ENCODE measurements at places on chromosomes 5 and 9.

DNA sequence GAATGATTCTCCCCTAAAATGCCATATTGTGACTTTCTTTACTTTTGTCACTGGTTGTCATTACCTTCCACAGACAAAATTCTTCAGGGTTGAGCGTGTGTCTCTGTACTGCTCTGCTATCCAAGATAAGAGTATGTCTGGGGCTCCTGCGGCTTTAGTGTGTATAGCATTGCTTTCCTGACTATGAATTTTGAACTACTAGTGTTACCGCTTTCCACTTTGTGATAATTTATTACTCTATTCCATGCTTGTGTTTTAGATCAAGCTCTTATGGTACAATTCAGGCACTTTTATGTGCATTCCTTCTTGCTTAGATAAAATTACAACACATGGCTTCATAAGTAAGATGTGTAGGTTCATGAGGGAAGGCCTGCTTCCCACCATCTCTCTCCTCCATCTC lies 51.5 kb upstream of the MEF2C start:
- DNase-seq = no peak

GRCh38 chr5:54426209-54426608 lies 29.3 kb upstream of the HSPB3 start:
- no peak for DNase-seq

DNA sequence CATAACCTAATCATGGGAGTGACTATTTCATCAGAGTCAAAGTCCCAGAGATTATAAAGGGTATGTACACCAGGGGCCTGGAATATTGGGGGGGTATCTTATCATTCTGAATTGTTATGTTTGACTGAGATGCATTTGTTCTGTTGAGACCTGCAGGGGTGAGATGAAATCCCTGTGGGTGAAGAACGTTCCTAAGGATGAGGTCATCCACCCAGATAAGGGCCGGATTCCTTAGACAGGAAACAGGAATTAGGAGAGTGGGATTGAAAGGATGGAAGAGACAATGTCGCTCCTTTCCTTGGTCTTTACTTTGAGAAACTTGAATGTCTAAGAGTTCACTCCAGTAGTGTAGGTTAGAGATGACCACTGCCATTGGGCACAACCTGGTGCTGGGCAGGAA lies 54.7 kb downstream of the GAS1 start:
- no peak for DNase-seq

DNA sequence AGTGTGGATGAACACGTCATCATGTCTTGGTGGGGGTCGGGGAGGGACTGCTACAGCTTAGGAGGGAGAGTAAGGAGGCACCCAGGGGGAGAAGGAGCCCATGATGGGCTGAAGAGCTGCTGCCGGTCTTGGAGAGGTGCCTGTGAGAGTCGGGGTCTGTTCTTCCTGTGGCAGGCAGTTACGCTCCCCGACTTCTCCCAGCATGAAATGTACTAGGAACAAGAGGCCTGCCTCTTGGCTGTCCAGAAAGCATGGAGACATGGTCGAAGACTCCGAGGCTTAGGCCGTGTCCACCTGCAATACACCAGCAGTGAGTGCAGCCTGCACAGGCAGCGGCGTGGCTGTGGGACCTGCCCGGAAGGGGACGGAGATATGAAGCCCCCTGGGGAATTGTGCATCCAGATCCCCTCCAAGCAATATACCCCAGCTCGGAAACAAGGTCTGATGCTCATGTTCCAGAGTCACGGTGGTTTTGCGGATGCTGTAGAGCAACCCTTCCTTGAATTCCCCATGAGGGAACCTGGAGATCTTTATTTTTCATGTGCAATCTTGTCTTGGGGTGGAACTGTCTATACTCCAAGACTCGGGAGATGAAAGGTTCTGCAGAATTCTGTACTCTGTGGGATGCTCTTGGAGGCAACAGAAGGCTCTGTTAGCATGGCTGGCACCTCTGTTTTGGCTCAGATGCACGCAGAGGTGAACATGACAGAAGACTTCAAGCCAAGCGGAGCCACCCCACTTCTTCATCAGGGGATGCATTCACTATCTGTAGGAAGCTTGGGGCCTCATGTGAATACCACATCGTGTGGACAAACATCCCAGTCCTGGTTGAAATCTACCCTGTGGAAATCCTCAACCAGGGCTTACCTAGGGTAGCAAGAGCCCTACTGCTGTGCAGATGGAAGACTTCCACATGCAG lies 374.9 kb upstream of the IRX4 start:
- no peak for DNase-seq

- DNase-seq = no peak
Observed at GRCh38 chr5:79971156-79971555, 19.9 kb downstream of the MTX3 start.

GRCh38 chr9:5559659-5560058 lies 49.3 kb downstream of the PDCD1LG2 start:
- DNase-seq = no peak

- DNase-seq = no peak
Observed at GRCh38 chr5:137938751-137939143, 49.5 kb downstream of the PKD2L2 start.

DNA sequence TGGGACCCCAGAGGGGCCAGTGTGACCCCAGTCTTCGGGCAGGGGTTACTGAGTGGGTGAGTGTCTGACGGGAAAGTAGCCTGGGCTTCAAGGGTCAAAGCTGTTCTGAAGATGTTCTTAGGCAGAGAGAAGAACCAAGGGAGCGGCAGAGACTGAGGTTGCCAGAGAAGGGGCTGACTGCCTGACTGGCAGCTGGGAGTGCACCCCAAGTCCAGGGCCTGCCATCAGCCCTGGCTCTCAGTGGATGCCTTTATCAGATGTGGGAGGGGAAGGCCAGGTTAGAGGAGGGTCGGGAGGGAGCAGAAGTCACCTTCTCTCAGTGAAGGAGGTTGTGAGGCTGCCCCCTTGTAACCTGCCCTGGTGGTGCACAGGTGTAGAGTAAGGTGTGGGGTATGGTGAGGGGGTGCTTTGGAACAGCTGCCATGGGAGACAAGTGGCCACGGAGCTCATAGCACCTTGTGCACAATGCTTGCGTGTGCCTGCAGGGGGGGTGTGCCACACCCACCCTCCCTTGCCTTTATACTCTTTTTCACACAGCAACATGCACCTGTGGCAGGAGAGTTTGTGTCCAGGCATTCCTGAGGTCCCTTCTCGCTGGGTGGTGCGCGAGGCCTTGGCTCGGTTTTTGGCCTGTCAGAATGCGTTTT lies 18.9 kb downstream of the RALGPS1 start:
- no peak for DNase-seq

- DNase-seq = no peak
Observed at GRCh38 chr9:78986446-78986845, 585.3 kb upstream of the TLE4 start.

- no peak for DNase-seq
Observed at GRCh38 chr9:6902423-6902822, 144.7 kb downstream of the KDM4C start.

- no peak for DNase-seq
Observed at GRCh38 chr9:7721291-7721690, 78.3 kb downstream of the DMAC1 start.

GRCh38 chr5:57816108-57816507 lies 333.5 kb upstream of the ACTBL2 start:
- DNase-seq = no peak

DNA sequence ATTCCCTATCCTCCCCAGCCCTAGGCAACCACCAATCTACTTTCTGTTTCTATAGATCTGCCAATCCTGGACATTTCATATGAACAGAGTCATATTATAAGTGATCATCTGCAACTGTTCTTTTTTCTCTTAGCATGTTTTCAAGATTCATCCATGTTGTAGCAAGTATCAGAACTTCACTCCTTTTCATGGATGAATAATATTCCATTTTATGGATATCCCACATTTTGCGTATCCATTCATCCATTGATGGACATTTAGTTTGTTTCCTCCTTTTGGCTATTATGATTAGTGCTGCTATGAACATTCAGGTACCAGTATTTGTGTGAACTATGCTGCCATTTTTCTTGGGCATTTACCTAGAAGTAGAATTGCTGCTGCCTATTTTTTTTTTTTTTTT lies 51.3 kb upstream of the HAND1 start:
- no peak for DNase-seq

GRCh38 chr9:128420060-128420650 lies 502 bp upstream of the CERCAM start:
- peak; percentile 69 for DNase-seq

GRCh38 chr9:134413890-134414623 lies 87.8 kb downstream of the RXRA start:
- no peak for DNase-seq

DNA sequence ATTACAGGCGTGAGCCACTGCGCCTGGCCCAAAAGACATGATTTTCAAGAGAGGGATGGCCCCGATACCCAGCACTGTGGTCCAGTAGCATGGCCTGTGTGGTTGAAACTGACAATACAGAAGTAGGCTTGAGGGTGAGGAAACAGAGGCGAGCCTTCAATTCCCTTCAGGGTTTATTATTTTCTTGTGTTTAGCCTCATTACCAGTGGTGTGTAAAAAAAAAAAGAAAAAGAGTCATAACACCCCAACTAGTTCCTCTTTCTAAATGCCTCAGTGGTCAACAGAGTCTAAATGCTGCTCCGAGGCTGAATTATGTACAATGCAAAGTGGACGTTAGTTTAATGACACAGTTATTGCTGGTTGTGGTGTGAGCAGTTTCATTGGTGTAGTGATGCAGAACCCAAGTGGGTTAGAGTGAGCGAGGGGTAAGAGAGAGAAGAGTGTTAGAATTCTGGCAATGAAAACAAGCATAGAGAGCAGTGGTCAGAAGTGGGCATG lies 58.8 kb downstream of the SNX30 start:
- DNase-seq = no peak

- DNase-seq = no peak
Observed at GRCh38 chr5:73433982-73434342, 14.6 kb downstream of the FOXD1 start.

DNA sequence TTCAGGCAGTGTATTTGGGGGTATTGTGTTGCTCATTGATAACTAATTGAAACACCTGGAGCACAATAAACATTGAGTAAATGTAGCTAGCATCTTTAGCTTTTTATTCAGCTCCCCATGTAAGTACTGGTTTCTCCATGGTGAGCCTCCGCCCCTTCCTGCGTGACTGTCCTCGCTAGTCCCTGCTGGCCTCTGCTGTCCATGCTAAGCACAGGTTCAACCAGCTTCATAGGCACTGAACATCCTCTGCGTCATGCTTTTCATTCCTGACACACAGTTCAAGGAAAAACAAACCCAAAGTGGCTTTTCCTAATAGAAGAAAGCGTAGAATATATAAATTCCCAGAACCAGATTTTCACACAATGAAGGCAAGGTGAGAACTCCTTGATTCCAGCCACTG lies 27.3 kb upstream of the DAP start:
- DNase-seq = no peak

DNA sequence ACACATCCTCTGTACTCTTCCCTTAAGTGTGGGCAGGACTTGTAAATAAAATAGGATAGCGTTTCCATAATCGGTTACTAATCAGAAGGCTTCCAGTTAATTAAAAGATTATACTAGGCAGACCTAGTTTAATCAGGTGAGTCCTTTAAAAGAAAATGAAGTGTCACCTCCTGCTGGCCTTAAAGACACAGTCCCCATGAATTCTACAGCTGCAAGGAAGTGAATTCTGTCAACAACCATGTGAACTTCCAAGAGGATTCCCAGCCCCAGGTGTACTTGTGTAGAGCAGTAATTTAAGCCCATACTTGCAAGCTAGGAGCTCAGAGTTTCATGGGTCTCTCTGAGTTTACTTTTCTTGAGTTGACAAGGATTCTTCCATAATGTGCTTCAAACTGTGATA lies 918.3 kb downstream of the DTWD2 start:
- no peak for DNase-seq

DNA sequence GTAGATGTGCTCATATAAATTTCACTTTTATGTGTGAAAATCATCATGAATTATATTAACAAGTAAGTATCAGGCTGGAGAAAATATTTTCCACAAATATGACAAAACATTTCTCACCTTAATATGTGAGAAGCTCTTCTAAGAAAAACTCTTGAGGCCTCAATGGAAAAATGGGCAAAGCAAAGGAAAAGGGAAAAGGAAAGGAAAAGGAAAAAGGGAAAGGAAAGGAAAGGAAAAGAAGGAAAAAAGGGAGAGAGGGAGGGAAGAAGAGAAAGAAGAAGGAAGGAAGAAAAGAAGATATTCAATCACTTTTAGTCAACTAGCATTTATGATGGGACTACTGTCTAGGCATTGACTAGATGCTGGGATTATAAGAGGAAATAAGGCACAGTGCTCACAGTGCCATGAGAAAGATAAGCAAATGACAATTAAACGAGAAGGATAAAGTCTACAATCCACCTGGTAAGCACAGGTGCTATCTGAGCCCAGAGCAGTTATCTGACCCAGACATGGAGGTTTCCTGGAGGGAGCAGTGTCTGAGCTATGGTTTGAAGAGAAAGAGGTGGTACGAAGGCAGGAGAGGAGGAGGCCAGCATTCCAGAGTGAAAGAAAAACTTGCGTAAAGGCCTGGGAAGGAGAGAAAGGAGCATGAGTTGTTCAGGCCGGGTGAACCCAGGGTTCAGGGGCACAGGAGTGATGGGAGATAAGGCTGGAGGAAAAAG lies 18.3 kb upstream of the ACSL6 start:
- no peak for DNase-seq

- no peak for DNase-seq
Observed at GRCh38 chr5:16666130-16666882, 49.5 kb upstream of the RETREG1 start.

GRCh38 chr9:34145165-34145564 lies 18.7 kb upstream of the DCAF12 start:
- no peak for DNase-seq

All from stimulated activated CD4-positive, alpha-beta T cell treated with anti-CD3 and anti-CD28 coated beads, Interleukin-4, amount 100 ng/mL, for 1 hour (primary cell).